HAP-1 (cell line): ENCODE measurements at places on chromosomes 4 and X.

DNA sequence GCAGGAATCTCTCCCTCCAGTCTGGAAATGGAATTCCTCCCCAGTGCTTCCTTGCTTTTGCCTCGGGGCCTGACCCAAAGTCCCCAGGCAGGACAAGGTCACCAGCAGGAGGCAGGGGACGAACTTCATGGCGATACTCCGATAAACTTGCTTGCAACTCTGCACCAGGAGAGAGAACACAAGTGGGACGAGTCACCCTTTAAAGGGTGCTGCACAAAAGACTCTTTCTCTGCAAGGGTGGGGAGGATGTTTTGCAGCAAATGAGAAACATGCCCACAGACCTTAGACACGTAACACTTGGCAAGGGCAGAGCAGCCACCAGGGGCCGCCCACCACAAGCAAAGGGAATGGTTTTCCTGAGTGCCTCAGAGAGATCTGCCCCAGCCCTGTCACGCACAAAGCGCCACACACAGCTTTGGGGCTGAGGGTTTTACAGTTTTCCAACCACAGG is at the start of gene FGFBP2:
Gene FGFBP2 (minus strand): TSS at position 175 of the 451 bp plus-strand sequence. CDS start 46 bp downstream, at position 129.
- DNase-seq: peak; percentile 51

GRCh38 chr4:166144607-166145006 is 271.6 kb downstream of the TLL1 start:
- no peak for DNase-seq

DNA sequence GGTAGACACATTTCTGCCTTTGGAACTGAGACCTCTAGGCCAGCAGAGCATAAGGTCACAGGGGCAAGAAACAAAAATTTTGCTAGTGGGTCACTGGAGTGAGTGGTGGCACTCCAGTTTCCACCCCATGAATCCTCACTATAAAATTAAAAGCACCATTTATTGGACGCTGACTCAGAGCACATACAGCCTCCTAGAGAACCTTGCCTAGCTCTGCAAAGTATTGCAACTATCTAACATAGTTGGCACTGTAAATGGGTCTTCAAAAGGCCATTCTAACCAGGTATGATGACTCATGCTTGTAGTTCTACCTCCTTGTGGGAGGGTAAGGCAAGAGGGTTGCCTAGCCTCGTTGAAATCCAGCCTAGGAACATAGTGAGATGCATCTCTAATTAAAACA is 25.1 kb downstream of the RRAGB start:
- DNase-seq: no peak

GRCh38 chr4:106987311-106987710 is 48.8 kb downstream of the DKK2 start:
- DNase-seq: no peak

- DNase-seq: no peak
Observed at GRCh38 chrX:42538405-42538804, 239.6 kb downstream of the PPP1R2C start.

GRCh38 chr4:56630876-56631666 is 50.0 kb downstream of the HOPX start:
- no peak for DNase-seq

- no peak for DNase-seq
Observed at GRCh38 chrX:44223150-44223549, 120.3 kb downstream of the EFHC2 start.

DNA sequence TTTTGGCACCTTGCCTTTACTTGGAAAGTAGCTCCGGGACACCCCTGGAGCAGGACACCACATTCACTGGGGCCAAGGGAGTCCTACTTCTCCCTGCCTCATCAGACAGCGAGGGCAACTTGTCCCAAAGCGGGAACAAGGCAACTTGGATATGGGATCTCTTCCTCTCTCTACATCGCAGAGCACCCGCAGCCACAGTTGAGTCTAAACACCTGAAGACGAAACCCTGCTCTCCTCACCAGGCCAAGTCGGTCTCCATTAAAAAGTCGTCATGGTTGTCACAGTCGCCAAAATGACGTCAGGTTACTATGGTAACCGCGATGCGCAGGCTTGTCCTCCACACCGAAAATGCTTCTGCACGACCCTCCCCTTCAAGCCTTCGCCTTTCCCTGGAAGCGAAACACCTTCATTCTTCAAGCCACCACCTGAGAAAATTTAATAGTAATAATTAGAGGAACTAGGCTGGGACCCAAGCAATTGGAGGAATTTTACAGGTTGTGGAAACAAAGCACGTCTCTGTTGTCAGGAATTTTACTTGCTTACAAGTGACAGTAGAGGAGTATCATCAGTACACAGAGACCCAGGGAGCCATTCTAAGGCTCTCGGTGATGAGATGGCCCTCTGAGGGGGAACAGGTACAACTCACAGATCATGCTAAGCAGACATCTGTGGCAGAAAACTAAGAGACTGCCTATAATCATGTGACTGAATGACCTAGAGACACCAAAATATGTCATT is 30.5 kb upstream of the TCEAL4 start:
- no peak for DNase-seq

GRCh38 chrX:119477812-119478232 is 9.6 kb downstream of the SLC25A5 start:
- DNase-seq: no peak

- DNase-seq: no peak
Observed at GRCh38 chrX:29506729-29507128, 708.6 kb upstream of the MAGEB2 start.

GRCh38 chr4:19905024-19905423 is 346.7 kb upstream of the SLIT2 start:
- DNase-seq: no peak

GRCh38 chrX:152886716-152887115 is 11.2 kb upstream of the ZNF185 start:
- no peak for DNase-seq

DNA sequence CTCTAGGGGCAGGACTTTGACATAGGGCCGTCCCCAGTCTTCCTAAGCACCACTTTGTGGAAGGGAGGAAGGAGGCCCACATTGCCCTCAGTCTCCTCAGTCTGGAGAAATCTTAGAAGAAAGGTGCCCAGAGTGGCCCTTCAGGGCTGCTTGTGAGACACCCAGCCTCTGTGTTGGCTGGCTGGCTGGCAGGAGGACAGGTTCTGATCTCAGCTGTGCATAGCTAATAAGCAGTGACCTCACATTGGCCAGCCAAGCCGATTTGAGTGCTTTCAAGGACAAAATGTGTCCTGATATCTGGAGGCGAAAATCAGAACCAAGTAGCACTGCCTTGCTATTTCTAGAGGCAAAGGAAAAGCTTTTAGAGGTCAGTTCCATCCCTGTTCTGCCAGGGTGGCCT is 211.5 kb downstream of the BCOR start:
- DNase-seq: no peak

GRCh38 chr4:835148-836002 is 9.4 kb upstream of the CPLX1 start:
- DNase-seq: no peak

- DNase-seq: no peak
Observed at GRCh38 chr4:159765382-159765781, 662.5 kb downstream of the RAPGEF2 start.

GRCh38 chr4:140653718-140654494 is 85.1 kb upstream of the UCP1 start:
- DNase-seq: peak; percentile 20

DNA sequence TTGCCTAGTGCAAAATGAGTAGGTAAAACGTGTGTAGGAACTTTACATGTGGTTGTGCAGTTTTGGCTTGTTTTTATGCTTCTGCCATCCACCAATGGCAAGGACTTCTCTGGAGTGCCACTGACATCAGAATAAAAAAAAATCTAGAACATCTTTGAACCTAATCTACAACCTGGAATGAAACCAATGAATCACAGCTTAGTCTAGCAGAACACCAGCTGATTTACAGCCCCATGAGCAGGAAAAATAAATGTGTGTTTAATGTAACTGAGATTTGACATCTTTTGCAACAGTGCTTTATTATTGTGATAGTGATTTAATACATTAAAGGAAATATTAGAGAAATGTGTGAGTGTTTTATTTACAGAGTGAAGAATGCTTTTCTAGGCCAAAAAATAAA is 995.1 kb downstream of the PCDH7 start:
- no peak for DNase-seq

DNA sequence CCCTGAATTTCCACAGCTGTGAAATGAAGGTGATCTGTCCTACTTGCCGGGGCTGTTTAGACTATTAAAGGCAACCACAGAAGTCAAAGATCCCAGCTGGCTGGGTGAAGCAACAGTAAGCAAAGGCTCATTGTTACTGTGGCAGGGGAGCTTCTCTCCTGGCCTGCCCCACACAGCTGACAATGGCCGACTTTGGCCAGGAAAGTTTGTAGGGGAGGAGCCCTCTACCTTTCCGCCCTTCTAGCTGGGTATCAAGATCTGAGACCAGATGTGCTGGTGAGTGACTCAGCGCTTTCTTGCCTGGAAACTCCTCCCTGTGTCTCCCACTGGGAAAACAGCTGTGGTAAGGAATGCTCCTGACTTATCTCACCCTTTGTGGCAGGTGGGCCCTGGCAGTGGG is 21.1 kb downstream of the RASSF6 start:
- no peak for DNase-seq

- peak; percentile 52 for DNase-seq
Observed at GRCh38 chr4:166165829-166166420, 292.9 kb downstream of the TLL1 start.

DNA sequence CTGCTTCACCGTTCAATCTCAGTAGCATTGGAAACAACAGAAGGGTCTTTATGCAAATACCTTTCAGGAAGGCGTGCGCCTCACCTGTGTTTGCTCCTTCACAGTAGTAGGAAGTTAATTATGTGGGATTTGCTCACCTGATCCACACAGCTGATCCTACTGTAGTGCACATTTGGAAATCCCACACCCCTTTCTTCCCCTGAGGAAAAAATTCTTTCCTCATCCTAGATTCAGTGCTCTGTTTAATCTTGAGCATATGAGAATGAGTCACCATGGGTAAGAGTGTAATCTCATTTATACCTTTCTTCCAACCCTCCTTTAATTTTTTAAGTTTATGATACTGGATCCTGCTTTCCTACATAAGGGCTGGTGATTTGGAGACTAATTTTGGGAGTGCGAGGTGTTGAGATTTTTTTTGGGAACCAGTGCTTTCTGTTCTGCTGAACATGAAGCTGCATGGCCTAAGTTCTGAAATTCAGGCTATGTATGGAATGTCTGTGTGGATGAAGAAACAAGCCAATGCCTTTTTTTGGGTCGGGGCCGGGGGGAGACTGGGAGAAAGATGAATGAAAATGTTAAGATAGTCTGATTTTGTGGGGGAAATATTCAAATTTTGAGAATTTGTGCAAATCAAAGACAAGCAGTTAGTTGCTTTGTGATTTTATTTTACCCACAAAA is 19.0 kb downstream of the GAB1 start:
- DNase-seq: no peak

GRCh38 chrX:41480508-41481260 is 33.5 kb downstream of the NYX start:
- DNase-seq: no peak

GRCh38 chr4:126513596-126513995 is 1119.2 kb upstream of the INTU start:
- DNase-seq: no peak

- DNase-seq: no peak
Observed at GRCh38 chrX:43743100-43743822, 87.2 kb downstream of the MAOA start.
